Stimulated activated CD8-positive, alpha-beta memory T cell treated with anti-CD3 and anti-CD28 coated beads, Interleukin-4, amount 100 ng/mL, for 4 hours (primary cell): ENCODE measurements at places on chromosomes 4 and X.
A peak's percentile ranks its signal among the peaks of the same experiment; 100 is the strongest.

- no peak for DNase-seq
Measured at GRCh38 chrX:68365341-68365740, 68.0 kb downstream of the OPHN1 start.

DNA sequence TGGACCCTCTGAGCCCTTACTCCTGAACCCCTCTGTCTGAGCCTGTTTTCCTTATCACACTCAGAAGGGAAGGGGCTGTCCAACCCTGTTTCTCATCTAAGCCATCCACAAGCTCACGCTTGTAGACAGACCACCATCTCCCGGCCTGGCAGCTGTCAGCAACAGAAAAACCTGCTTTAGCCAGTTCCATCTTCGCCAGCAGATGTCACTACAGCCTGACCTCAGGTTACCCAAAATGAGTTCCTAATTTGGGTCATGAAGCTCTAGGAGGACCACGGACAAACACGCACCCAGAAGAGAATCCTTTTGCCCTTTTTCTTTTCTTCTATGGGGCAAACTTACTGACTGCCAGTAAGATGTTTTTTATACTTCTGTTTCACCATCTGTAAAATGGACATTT is 445.4 kb downstream of the BCOR start:
- DNase-seq: no peak

GRCh38 chr4:11592276-11592675 is 163.6 kb upstream of the HS3ST1 start:
- DNase-seq: no peak

- DNase-seq: no peak
Measured at GRCh38 chr4:143207555-143207954, 22.8 kb downstream of the USP38 start.

- DNase-seq: no peak
Measured at GRCh38 chr4:18201885-18202284, 180.3 kb upstream of the LCORL start.

GRCh38 chr4:70704215-70704930 is 16.0 kb downstream of the UTP3 start:
- peak; percentile 40 for DNase-seq

DNA sequence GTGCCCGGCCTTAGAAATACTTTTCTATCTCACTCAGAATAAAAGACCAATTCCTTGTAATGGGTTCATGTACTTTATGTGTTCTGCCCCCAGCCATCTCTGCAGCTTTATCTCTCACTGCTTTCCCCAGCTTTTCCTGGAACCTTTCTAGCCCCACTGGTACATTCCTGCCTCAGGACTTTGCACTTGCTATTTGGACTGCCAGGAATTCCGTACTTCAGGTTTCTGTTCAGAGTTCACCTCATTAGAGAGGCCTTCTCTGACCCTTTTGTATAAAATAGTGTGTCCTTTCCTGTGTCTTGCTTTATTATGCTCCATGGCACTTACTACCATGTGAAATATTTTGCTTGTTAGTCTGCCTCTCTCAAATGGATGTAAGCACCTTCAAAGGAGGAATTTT is 112.5 kb downstream of the PDLIM5 start:
- DNase-seq: no peak

GRCh38 chrX:45322820-45323219 is 122.1 kb upstream of the DIPK2B start:
- DNase-seq: no peak

DNA sequence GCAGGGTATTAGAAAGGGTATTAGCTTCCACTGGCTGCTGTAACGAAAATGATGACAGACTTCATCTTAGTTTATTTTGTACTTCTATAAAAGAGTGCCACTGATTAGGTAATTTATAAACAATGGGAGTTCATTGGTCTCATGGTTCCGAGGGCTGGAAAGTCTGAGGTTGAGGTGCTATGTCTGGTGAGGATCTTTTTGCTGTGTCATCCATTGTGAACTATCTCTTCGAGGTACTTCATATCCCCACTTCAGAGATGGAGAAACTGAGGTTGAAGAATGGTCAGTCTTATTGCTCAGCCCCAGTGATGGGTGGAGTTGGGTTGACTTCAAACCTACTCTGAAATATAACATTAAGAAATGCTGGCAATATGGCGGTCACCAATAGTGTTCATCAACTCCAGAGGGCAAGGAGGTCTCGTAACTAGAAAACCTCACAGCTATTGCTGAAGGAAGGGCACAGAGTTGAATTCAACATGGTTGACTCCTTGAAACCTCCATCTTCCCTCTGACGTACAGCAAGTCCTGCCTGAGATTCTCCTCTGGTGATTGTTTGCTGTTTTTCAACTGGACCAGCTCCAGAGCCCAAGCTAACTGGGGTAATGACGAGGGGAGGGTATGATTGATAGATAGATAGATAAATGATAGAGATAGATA is 53.6 kb upstream of the SHOX start:
- no peak for DNase-seq

- no peak for DNase-seq
Measured at GRCh38 chr4:8328866-8329559, 59.5 kb downstream of the HTRA3 start.

GRCh38 chrX:53598169-53598568 is 88.3 kb downstream of the HUWE1 start:
- no peak for DNase-seq

DNA sequence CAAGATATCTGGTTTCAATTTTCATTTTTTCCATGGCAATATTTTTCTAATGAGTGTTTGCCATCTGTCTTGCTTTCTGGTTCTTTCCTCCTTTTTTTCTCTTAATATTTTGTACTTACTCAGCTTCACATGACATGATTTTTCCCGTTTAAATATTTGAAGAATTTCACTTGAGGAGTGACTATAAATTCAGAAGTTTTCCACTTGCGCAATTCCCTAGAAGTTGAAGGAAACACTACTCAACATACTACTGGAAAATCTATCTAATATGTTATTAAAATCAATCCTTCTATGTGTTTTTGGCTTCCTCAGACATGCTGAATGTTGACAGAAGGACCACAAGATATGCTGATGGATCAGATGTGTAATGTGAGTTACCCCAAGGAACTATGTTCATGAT is 36.8 kb upstream of the BANK1 start:
- no peak for DNase-seq

DNA sequence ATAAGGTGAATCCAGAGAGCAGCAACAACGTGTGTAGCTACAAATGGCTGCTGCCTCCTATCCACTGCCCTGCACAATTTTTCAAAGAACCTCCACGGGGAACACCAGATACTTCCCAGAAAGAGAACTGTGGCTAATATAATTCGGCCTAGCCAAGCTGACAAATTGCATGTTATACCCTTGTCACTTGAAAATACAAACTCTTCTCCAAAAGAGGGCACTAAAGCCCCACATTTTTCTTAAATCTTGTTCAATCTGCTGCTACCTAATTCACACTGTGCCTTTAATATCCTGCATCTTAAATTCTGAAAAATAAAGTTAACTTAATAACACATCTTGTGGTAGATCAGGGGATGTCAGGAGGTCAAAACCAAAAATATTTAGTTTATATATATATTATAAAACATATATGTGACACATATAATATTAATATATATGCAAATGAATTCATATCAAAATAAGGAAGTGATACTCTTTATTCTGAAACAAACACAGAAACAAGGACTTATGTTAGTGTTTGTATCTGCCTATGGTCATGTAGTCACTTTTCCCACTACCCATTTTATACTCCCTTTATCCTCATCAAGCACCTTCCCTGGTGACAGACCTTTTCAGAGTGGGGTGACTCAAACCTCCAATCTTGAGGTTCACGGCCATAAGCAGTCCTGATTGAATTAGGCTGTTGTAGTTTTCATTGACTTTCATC is 24.1 kb downstream of the CT45A1 start:
- no peak for DNase-seq

DNA sequence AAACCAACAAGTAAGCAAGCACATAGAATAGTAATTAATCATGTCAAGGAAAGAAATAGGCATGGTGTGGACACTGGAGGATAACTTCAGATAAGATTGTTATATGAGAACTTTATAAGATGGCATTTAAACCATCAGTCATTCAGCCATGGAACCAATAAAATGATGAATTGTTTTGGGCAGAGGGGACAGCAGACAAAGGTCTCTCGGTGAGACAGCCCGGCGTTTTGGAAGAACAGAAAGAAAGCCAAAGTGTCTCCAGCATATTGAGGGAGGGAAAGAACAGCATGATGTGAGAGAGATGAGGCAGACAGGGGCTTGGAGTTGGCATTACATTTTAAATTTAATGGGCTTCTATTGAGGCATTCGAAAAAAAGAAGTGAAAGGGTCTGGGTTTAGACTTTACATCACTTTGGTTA is 883 bp upstream of the PPM1K start:
- DNase-seq: no peak

GRCh38 chr4:43837171-43837570 is 611.4 kb downstream of the KCTD8 start:
- no peak for DNase-seq

GRCh38 chr4:187276736-187277408 is 553.2 kb upstream of the FAT1 start:
- no peak for DNase-seq

DNA sequence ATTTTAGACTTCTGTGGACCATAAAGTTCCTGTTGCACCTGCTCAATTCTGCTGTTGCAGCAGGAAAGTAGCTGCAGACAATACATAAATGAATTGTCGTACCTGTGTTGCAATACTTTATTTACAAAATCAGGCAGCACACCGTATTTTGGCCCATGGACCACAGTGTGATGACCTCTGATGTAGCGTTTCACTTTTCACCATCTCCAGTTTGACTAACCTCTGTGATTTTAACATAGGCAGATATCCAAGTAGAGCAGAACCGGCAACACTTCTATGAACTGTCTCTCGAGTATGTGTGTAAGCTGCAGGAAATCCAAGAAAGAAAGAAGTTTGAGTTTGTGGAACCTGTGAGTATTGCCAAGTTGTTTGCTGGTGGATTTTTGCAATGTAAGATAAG is 132.7 kb downstream of the ARHGAP10 start:
- DNase-seq: no peak

DNA sequence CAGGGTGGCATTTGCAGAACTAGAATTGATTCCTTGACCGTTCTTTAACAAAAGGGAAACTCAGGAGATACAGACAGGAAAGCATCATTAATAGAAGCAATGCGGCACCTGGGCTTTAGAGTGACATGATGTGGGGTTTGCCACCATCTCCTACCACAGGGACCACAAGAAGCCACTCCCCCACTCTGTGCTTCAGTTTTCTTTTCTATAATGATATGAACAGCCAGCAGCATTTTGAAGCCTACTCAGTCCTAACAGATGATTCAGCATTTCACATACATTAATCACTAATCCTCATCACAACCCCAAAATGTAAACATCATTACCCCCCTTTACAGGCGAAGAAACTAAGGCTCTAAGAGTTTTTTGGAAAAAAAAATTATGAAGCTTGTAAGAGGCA is 22.9 kb downstream of the CCDC149 start:
- no peak for DNase-seq

DNA sequence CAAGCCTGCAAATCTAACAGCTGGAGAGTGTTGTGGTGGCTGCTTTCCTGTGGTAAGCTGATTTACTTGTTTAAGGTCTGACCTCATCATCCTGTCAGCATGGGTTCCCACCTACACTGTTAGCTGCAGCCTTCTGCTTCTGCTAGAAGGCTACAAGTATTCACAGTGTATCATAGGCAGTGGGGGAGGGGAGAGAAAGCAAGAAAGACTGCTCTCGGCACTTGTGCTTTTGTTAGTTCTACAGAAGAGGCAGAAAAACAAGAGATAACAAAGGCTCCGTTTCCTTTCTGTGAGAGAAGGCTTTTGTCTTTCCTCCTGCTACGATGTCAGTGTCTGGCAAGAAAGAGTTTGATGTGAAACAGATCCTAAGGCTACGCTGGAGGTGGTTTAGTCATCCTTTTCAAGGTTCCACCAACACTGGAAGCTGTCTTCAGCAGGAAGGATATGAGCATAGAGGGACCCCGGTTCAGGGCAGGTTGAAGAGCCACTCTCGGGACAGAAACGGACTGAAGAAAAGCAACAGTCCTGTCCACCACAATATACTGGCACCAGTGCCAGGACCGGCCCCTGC is at the start of gene KLHL4:
Gene KLHL4 (plus strand): TSS at position 232 of the 571 bp plus-strand sequence. CDS start 92 bp downstream, at position 324.
- DNase-seq: no peak

DNA sequence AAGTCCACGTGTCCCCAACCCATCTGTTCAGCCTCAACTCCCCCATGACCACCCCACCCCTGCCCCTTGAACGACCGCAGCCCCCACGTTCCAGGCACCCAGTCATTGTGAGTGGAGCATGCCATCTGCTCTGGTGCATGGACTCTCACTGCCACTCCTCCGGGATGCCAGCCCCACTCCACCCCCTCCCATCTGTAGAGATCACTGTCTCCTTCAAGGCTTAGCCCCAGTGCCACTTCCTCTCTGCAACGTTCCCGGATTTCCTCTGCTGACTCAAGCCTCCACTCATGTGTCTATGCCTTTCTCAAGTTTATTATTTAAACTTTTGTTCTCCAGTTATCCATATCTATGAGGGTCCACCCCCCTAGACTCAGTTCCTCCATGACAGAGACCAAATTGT is 54.0 kb downstream of the MAML3 start:
- no peak for DNase-seq

- no peak for DNase-seq
Measured at GRCh38 chr4:172011196-172011595, 198.0 kb downstream of the GALNTL6 start.

- no peak for DNase-seq
Measured at GRCh38 chrX:41889317-41890025, 33.9 kb downstream of the CASK start.

DNA sequence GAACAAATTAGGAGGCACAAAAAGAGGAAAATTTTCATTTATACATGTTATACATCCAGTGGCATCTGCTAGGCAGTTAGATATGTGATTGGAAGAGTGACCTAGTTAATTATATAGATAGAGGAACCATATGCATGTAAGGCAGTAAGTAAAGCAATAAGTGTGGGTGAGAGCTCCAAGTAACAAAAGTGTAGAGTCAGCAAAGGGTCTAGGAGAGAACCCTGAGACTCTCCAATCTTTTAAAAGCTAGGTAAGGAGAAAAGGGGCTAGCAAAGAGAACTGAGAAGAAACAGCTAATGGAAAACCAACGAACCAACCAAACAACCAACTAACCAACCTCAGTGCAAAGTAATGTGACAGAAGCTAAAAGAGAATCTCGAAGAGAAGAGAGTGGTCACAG is 3.8 kb upstream of the CFAP299 start:
- no peak for DNase-seq

GRCh38 chrX:149145845-149146285 is 359.2 kb downstream of the IDS start:
- no peak for DNase-seq

GRCh38 chr4:73411731-73412414 is 7.8 kb downstream of the ALB start:
- DNase-seq: no peak

DNA sequence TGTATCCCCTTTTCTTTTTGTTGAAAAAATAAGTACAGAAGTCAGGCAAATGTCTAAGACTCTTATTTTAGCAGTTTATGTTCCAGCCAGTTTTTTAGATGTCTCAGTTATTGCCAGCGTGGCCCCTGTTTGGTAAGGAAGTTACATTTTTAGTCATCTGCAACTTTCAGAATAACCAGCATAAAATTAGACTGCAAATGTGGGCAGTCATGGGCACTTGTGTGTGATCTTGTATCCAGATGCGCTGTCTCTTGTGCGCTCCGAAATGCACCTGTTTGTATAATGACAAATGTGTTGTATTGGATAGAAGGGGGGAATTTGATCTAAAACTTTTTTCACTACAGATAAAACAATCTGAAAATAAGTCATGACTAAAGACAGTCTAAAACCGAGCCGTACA is 44.3 kb upstream of the CLCN4 start:
- DNase-seq: no peak

GRCh38 chrX:725971-726370 is 95.4 kb downstream of the SHOX start:
- no peak for DNase-seq
